ENCODE measurements at places on chromosomes 4 and X.

DNA sequence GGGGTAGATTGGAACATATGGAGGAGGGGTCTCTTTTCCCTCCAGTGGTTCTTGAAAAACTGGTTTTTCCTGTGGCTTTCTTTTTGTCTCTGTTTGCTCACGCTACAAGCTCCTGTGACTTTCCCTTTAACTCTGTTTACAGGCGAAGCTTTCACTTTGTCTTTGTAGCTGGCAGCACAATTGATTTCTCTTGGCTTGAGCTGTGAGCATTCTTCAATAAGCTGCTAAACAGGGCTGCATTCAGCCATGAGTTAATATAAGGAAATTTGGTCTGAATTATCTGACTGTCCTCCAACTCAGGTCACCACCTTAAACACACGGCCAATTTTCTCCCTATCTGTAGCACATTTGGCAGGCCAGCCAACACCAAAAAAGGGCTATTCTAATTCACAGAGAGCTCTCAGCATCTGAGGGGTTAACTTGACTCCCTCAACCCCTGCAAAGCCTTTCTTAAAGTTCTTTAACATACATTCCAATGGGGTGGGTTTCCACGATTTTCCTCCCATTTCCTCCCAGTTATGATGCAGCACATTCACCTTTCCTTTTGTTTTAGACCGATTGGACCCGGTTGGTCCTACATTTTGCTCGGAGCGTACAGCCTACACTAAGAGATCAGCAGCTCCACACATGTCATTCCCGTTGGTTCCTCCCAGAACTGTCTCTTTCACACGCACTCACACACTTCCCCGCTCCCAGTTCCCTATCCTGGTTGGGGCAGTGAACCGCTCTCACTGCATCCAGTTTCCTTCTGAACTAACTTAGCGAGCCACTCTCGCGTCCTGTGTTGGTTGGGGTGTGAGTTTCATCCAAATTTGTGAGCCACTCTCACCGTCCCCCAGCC is 45.4 kb downstream of the UGT2A3 start:
- DNase-seq: peak; percentile 20

DNA sequence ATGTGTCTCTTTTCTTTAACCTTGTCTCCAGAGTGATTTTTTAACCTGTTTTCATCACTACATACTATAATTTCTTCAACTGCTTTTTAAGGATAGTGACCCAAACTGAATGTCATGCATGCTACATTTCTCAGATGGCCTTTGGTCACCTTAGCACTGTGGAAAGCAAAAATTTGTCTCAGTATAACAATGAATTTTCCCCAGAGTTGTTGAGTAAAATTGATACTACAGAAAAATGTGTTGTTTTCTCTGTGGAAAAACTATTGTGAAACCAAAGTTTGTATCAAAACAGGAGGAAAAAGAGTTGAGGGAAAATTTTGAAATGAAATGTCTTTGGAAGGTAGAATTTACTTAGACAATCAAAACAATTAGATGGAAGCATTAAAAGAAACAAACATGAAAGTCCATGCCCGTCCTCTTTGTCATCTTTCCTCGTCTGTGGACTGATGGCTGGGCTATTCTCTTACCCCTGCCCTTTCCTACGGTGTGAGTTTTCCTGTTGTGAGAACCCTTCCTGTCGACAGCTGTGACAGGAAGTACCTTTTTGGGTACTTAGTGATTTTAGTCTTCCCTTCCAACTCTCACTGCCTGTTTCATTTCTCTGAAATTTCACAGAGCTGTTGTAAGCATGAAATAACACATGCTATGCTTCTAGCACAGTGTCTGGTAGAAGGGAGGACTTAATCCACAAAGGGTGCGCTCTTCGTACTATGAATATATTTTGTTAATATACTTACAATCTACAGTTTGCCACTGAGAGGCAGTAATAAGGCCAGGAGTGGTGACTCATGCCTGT is 50.8 kb downstream of the LRP2BP start:
- DNase-seq: no peak

DNA sequence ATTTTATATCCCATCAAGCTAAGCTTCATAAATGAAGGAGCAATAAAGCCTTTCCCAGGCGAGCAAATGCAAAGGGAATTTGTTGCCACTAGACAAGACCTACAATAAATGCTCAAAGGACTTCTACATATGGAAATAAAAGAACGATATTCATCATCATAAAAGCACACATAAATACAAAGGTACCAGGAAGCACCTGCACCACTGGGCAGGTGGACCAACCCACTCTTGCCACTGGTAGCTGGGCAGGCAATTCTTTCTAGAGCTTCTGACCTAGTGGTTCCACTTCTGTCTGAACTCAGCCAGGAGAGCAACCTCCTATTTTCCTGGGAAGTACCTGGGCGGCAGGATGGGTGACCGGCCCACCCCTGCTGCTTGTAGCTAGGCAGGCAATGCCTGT is 237.2 kb upstream of the ITM2A start:
- DNase-seq: no peak

- DNase-seq: no peak
These were observed 581.3 kb upstream of the TENM3 start for GRCh38 chr4:181661923-181662322.

- DNase-seq: peak; percentile 38
These were observed 26.1 kb downstream of the RBM46 start for GRCh38 chr4:154807042-154807630.

GRCh38 chr4:139933541-139933940 is 220.4 kb downstream of the MAML3 start:
- DNase-seq: no peak

- no peak for DNase-seq
These were observed 20.2 kb downstream of the CCNG2 start for GRCh38 chr4:77177199-77177598.

- peak; percentile 90 for DNase-seq
These were observed 425.2 kb upstream of the RASGEF1B start for GRCh38 chr4:81896936-81897335.

- DNase-seq: no peak
These were observed 155.2 kb upstream of the PABPC5 start for GRCh38 chrX:91279479-91279878.

- DNase-seq: no peak
These were observed 1.3 kb upstream of the SOWAHD start for GRCh38 chrX:119756926-119757635.

DNA sequence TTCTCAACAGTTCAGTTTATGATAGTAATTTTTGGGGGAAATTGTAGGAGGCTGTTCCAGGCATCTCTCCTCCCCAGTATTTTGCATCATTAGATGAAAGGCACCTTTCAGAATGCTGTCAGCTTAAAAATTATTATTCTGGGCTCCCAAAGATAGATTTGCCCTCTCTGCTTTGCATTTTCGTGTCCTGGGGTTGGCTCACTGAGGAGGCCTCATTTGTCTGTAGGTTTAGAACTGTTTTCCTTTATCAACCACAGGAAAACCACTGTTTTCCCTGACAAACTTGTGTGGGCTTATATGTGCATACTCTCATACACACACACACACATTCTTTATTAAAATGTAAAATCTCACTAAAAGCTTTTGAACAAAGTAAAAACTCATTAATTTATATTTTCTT is 197.2 kb upstream of the VCX3A start:
- DNase-seq: no peak

GRCh38 chr4:90174621-90175023 is 47.4 kb downstream of the CCSER1 start:
- peak; percentile 78 for DNase-seq

GRCh38 chr4:21900211-21900610 is 48.4 kb downstream of the KCNIP4 start:
- DNase-seq: no peak

DNA sequence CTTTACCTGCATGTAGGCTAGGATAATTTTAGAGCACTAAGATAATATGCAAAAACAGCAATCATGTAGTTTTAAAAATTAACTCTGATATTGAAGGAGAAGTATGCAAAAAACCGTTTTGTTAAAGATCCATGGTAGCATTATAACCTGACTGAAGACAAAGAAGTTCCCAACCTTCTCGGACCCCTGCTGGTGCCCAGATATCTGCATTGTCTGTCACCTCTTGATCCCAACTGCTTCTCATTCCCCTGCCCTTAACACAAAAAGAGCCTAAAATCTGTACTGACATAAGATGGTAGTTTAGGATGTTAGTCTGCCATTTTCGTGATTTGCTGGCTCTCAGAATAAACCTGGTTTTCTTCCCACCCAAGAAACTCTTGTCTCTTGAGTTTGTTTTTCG is 61.5 kb upstream of the UCP1 start:
- no peak for DNase-seq

DNA sequence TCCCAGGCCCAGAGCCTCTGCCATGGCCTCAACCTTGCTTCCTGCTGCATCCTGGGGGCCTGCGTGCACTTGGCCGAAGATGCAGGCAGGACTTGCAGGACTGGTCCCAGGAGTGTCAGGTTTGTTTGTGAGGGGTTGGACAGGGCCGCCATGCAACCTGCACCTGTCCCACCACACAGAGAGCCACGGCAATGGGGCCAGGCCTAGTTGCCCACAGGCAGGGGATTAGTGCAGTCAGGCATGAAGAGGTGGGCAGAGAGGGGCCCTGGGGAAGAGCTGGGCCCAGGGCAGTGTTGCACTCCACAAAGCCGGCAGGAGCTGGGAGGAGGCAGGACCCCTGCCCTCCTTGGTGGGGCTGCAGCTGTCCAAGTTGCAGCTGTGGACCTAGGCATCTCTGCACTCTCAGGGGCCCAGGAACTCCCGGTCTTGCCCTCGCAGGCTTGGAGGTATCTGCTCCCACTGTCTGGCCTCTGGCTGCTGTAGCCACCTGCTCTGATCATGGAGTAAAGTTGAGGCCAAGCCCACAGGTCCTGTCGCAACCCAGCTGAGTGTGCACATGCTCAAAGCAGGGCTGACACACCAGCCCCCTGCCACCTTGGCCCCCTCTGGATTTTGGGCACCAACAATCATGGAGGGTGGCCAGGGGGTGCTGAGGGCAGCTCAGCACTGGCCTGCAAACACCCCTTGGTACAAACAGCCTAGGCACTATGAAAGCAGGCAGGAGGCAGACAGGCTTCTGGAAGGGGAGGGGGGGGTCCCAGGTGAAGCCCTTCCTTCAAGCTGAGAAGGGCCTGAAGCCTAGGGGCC is 190.4 kb upstream of the PCDH10 start:
- DNase-seq: no peak

DNA sequence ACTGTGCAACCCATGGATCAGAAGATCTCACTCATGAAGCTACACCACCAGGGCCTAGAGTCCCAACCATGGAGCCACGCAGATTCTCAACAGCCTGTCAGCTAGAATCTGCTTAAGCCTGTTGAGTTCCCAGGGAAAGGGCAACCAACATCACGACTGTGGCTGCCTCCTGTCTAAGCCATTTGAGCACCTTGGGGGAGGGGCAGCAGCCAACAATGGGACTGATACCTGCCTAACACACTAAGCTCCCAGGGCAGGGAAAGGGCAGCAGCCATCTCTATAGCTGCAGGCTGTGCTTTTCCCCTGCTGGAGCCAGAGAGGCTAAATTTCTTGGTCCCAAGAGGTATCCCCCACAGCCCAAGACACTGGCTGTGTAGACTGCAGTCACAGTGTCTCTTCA is 96.5 kb upstream of the TCEAL2 start:
- DNase-seq: no peak

GRCh38 chr4:6655924-6656323 is 15.4 kb downstream of the MRFAP1 start:
- DNase-seq: no peak

- no peak for DNase-seq
These were observed 115.1 kb downstream of the GALNTL6 start for GRCh38 chr4:171928336-171928735.

DNA sequence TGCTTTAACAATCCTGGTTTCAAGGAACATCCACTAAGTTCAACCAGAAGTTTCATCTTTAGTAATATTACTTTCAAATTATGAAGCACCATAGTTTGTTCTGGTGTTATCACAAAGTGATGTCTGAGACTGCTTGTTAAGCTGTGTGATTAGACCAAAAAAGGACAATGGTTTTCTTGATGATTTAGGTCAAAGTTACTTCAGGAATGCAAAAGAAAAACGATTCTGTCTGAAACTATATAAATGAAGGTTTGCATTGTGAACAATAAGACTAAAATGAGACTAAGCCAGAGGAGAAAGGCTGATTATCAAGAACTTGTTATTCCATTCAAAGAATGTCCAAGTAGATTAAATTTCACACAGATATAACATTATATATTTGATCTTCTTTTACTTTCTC is 122.4 kb upstream of the ETNPPL start:
- DNase-seq: no peak

DNA sequence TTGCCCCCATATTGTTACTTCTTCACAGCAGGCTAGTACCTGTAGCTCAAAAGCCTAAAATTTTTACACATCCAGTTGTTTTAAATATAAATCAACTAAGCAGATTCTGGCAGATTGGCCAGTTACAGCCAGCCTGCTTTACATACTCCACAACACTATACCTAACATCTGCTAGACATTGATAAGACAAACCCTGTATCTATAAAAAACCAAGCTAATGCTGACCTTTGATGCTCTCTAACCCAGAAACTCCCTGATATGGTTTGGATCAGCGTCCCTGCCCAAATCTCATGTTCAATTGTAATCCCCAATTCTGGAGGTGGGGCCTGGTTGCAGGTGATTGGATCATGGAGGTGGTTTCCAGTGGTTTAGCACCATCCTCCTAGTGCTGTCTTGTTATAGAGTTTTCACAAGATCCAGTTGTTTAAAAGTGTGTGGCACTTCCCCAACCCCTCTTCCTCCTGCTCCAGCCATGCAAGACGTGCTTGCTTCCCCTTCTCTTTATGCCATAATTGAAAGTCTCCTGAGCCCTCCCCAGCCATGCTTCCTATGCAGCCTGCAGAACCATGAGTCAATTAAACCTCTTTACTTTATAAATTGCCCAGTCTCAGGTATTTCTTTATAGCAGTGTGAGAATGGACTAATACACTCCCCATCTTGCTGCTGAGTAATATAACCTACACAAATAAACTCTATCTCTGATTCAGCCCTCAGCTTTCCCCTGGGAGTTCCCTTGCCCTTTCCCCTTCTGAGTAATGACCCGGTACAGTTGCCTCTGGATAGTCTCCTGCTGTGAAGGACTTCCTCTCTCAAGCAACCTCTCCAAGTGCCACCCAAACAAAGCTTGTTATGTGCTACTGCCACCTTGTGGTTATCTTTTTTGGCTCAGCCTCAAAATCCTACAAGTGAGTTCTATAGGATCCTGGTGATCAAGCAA is 39.6 kb downstream of the ZCCHC13 start:
- peak; percentile 92 for DNase-seq

GRCh38 chr4:185341841-185342240 is 53.9 kb downstream of the LRP2BP start:
- DNase-seq: no peak

Data from mammary epithelial cell (primary cell).